Liver (tissue), 10 donors: ENCODE measurements at places on chromosomes 3 and 15. TPM values are rescaled to one million over a fixed set of nuclear protein-coding genes. Genes with fewer than 3 reads are reported as not detected.

The APOD gene
- total RNA-seq, result not detected

The BOC gene
- 1.5 TPM for total RNA-seq

The DUOX1 gene
- 0.08 TPM for total RNA-seq

The GALNT15 gene
- 2.8 TPM for total RNA-seq

GRCh38 chr3:66812741-66813140 lies 185.4 kb upstream of the KBTBD8 start:
- no peak overlapping the region for H3K27ac ChIP-seq
- H3K27me3 ChIP-seq, result no peaks in the 10 kb centered on the region
- no peaks in the 10 kb centered on the region for H3K36me3 ChIP-seq
- peaks cover 19% of the 10 kb centered on the region for H3K4me1 ChIP-seq
- no peak for DNase-seq

- H3K27me3 ChIP-seq, result no peaks in the 10 kb centered on the region
- H3K36me3 ChIP-seq, result no peaks in the 10 kb centered on the region
- DNase-seq, result no peak
- H3K27ac ChIP-seq, result no peak overlapping the region
- peaks cover 6% of the 10 kb centered on the region for H3K4me1 ChIP-seq
- H3K4me3 ChIP-seq, result no peak overlapping the region
Measured at GRCh38 chr3:129046732-129047552, 13.6 kb upstream of the GP9 start.

The TLR9 gene
- total RNA-seq, result not detected

- no peaks in the 10 kb centered on the region for H3K4me1 ChIP-seq
Measured at GRCh38 chr3:33956206-33956605, 157.8 kb downstream of the PDCD6IP start.

DNA sequence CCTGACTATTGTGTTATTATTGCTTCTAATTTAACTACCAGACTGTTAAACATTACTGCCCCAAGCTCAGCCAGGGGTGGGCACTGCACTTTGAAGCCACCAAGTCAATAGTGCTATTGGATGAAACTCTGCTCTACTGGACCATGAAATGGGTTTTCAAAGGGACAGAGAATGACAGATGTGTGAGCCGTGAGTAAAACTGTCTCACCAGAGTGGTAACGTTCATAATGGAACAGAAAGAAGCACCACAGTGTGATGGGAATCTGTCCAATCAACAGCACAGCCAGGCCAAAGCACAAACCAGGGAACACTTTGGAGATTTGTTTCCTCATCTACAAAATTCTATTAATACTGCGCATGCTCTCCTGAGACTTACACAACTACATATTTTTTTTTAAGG lies 171.8 kb upstream of the LPP start:
- H3K27ac ChIP-seq, result no peak overlapping the region
- H3K4me3 ChIP-seq, result no peak overlapping the region
- no peaks in the 10 kb centered on the region for H3K27me3 ChIP-seq
- no peaks in the 10 kb centered on the region for H3K36me3 ChIP-seq
- H3K4me1 ChIP-seq, result peaks cover 4% of the 10 kb centered on the region
- DNase-seq, result no peak

DNA sequence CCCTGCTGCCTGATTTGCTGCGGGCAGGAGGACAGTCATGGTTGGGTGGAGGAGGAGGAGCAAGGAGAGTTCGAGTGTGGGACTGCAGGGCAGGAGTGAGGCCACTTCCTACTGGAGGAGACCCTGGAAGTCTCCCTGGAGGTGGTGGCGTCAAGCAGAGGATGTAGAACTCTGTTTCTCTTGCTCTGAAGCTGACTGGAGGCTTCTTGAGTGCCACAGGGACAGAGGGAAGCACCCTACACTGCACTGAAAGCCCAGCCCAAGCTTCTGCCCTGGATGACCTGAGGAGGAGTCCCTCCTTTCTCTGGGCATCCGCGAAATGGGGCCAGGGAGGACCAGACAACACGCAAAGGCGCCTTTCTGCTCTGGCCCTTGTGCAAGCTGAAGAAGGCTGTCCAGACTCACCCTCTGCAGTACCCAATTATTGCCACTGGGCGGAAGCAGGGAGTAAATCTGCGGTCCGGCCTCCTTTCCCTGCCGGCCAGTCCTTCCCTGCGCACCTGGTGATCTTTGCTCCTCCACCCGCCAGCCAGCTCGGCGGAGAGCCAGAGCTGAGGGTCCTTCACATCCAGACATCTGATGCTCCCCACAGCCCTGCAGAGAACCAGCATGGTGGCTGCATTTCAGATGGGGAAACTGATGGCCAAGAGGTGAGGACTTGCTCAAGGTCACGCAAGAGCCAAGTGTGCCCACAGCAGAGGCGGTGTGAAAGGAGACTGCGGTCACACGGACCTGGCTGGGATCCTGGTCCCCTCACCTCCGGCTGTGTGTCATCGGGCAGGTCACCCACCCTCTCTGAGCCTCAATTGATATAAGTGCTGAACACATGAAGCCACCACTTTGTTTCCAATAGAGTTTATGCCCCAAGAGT lies 207.1 kb downstream of the TBC1D2B start:
- H3K4me3 ChIP-seq, result no peak overlapping the region
- no peaks in the 10 kb centered on the region for H3K36me3 ChIP-seq
- peak; percentile 73 for DNase-seq
- H3K27ac ChIP-seq, result no peak overlapping the region
- no peaks in the 10 kb centered on the region for H3K4me1 ChIP-seq

The CAPN3 gene
- total RNA-seq, result 2.0 TPM

- no peak overlapping the region for H3K27ac ChIP-seq
- DNase-seq, result no peak
- no peaks in the 10 kb centered on the region for H3K36me3 ChIP-seq
- H3K4me1 ChIP-seq, result no peaks in the 10 kb centered on the region
- no peaks in the 10 kb centered on the region for H3K27me3 ChIP-seq
Measured at GRCh38 chr3:69423463-69424155, 37.7 kb upstream of the FRMD4B start.

The SMCO1 gene
- not detected for total RNA-seq

- H3K36me3 ChIP-seq, result no peaks in the 10 kb centered on the region
- peak; percentile 46 for DNase-seq
- no peak overlapping the region for H3K4me3 ChIP-seq
- no peak overlapping the region for H3K27ac ChIP-seq
- no peaks in the 10 kb centered on the region for H3K27me3 ChIP-seq
- no peaks in the 10 kb centered on the region for H3K4me1 ChIP-seq
Measured at GRCh38 chr3:10758304-10759037, 57.6 kb upstream of the SLC6A11 start.

The ZNF710 gene
- total RNA-seq, result 5.4 TPM

DNA sequence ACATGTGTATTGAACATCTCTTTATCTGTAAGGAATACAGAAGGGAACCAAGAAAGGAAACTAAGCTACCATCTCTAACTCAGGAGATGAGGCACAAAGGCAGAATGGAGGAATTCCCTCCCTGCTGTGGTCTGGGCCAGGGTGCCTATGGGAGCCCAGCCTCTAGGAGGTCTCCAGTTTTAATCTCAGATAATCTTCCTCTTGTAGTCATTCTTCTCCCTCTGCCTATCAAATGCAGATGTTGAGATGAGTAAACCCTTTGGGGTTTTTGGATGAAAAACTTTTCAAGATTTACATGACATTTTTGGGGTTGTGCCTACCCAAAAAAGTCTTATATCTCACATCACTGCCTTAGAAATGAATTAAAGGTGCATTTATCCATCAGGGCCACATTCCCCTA lies 23.3 kb downstream of the SCG5 start:
- H3K27ac ChIP-seq, result no peak overlapping the region
- no peaks in the 10 kb centered on the region for H3K36me3 ChIP-seq
- H3K4me1 ChIP-seq, result no peaks in the 10 kb centered on the region
- H3K27me3 ChIP-seq, result no peaks in the 10 kb centered on the region
